A172 (cell line): ENCODE measurements at places on chromosomes 5 and 9. TPM values are rescaled to one million over a fixed set of nuclear protein-coding genes. Genes with fewer than 3 reads are reported as not detected.

The C9orf153 gene
- not detected in 2 replicates for total RNA-seq

The PCDHB12 gene
- 0.69 and 2.5 TPM in 2 replicates for total RNA-seq

GRCh38 chr5:8633259-8633658 lies 764.3 kb downstream of the MTRR start:
- no peak for DNase-seq

GRCh38 chr9:15155826-15156225 lies 151.2 kb downstream of the TTC39B start:
- DNase-seq, result no peak

GRCh38 chr9:23524607-23525155 lies 301.4 kb downstream of the ELAVL2 start:
- peak; percentile 5 for DNase-seq

GRCh38 chr5:74433255-74433895 lies 207.2 kb downstream of the ENC1 start:
- peak; percentile 69 for DNase-seq
